Occipital lobe (tissue), 3 donors: ENCODE measurements at places on chromosomes 2 and 18. TPM values are rescaled to one million over a fixed set of nuclear protein-coding genes. Genes with fewer than 3 reads are reported as not detected.

- no peak for DNase-seq
Observed at GRCh38 chr2:100197631-100198153, 55.3 kb upstream of the AFF3 start.

Gene ZSWIM2
- 1.2 TPM for total RNA-seq

Gene CHRNG
- 0.16 TPM for total RNA-seq

GRCh38 chr2:47785986-47786385 lies 3.0 kb downstream of the MSH6 start:
- no peak for DNase-seq

Gene SPDYA
- 1.4 TPM for total RNA-seq

DNA sequence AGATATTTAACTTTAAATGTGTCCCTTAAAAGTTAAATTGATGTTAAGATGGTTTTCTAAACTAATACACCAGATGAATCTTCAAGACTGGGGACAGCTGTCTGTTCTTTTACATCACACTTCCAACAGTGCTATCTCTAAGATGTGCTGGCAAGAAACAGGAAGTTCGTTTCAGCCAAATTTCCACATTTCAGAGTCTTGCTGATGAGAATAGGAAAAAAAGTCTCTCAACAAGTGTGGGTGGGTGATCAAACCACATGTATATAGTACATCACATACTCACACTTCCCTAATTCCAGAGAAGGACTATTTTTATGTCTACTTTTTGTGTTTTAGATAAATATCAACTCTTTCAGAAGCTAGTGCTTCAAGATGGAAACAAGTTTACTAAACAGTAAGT lies 1712.8 kb upstream of the TMEFF2 start:
- no peak for DNase-seq

Gene ESPNL
- 0.16 TPM for total RNA-seq

DNA sequence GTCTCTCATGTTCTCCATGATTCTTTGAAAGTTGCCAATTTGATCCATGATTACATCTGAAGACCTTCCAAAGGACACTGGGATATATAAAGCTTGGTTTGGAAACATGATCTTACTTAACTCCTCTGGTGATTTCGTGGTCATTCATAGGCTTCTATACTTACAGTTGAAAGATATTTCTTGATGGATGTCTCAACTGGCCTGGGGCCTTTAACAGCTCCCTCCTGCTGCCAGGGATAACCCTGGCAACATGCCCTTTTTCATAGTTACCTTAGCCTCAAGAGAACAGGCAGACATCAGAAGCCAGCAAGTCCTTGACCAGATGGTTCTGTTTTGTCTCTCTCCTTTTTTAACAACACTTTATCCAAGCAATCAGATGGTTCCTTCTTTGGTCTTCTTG lies 23.5 kb upstream of the MFF start:
- no peak for DNase-seq

DNA sequence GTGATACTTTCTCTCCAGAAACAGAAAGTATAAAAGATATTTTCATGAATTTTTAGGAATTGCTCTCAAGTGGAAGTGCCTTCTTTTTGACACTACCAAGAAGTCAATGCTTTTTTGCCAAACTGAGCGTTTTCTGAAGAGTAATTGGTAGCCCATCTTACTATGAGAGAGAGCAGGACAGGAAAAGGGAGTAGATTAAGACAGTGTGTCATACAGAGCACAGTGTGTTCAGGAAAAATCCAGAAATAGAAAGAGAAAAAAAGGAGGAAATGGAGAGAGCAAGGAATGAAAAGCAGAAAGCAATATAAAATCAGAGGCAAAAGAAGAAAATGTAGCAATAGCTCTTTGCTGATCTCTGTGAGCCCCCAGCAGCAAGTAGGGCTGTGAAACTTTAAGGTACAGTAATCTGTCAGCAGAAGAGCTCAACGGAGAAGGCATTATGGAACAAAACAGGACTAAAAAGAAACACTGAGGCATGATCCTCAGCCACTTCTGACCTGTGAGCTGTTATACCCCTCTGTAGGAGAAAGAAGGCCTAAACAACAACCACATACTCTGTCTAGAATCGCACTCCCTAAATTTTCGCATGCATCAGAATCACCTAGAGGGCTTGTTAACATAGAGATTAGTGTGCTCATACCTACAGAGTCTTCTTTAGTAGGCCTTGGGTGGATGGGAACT lies 15.0 kb upstream of the PGAP1 start:
- DNase-seq = no peak

- DNase-seq = no peak
Observed at GRCh38 chr2:198757069-198757468, 700.7 kb downstream of the SATB2 start.

DNA sequence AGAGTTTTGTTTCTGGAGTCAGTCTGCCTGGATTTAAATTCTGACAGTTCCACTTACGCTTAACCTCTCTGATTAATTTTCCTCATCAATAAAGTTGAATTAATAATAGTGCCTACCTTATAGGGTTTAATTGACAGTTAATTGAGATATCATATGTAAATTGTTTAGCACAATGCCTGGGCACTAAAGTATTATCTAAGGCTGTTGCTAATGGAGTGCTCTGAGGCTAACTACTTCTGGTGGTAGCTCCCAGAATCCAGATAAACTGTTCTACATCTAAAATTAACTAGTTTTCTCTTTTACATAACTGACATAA lies 185.6 kb upstream of the STON1 start:
- no peak for DNase-seq

Gene KIF5C
- 379 TPM for total RNA-seq

GRCh38 chr2:8581601-8582041 lies 100.2 kb upstream of the ID2 start:
- no peak for DNase-seq

Gene LYPD6
- total RNA-seq = 14.3 TPM

Gene SRD5A2
- not detected for total RNA-seq

GRCh38 chr2:8315531-8316165 lies 366.2 kb upstream of the ID2 start:
- no peak for DNase-seq

- no peak for DNase-seq
Observed at GRCh38 chr18:11274144-11274794, 124.9 kb upstream of the PIEZO2 start.

GRCh38 chr2:157024129-157024528 lies 233.4 kb upstream of the GALNT5 start:
- DNase-seq = no peak

- DNase-seq = no peak
Observed at GRCh38 chr18:12359515-12359927, 17.5 kb downstream of the AFG3L2 start.

GRCh38 chr2:78601113-78601512 lies 424.4 kb upstream of the REG3G start:
- DNase-seq = no peak

Gene TTR
- total RNA-seq = 0.31 TPM

DNA sequence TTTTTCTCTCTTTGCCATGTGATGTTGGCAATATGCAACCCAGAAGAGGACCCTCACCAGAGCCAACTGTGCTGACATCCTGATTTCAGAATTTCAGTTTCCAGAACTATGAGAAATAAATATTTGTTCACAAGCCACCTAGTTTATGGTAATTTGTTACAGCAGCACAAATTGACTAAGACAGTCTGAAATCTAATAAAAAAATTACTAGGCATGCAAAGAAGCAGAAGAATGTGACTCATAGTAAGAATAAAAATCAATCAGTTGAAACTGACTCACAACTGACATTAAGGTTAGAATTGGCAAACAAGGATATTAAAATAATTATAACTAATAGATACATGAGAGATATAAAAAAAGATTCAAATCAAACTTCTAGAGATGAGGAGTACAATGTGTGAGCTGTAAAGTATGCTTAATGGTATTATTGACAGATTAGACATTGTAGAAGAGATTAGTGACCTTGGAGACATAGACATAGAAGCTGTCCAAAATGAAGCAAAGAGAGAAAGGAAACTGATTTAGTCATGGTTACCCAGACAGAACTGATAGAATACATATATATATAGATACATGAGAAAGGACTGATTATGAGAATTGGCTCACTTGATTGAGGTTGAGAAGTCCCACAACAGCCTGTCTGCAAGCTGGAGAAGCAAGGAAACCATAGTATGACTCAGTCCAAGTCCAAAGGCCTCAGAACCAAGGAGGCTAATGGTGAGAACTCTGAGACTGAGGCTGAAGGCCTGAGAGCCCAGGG lies 27.8 kb upstream of the TTC39C start:
- no peak for DNase-seq

Gene CPS1
- total RNA-seq = 6.6 TPM

Gene CRYBA2
- not detected for total RNA-seq

DNA sequence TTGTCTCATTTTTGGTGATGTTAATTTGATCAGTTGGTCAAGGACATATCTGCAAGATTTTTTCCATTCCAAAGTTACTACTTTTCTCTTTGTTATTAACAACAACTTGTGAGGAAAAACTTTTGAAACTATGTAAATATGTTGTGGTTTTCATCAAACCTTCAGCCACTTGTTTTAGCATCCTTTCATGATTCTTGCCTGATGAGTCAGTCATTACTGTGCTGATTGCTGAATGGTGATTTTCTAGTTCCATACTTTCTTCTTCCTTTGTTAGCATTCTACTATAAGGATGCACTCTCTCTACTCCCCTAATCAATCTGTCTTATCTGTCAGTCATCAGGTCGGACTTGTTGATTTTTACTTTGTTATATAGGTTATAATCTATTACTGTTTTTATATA lies 10.9 kb downstream of the TMEM87B start:
- no peak for DNase-seq

GRCh38 chr2:128799284-128799552 lies 480.6 kb upstream of the HS6ST1 start:
- no peak for DNase-seq

Gene MAP2
- 681 TPM for total RNA-seq

DNA sequence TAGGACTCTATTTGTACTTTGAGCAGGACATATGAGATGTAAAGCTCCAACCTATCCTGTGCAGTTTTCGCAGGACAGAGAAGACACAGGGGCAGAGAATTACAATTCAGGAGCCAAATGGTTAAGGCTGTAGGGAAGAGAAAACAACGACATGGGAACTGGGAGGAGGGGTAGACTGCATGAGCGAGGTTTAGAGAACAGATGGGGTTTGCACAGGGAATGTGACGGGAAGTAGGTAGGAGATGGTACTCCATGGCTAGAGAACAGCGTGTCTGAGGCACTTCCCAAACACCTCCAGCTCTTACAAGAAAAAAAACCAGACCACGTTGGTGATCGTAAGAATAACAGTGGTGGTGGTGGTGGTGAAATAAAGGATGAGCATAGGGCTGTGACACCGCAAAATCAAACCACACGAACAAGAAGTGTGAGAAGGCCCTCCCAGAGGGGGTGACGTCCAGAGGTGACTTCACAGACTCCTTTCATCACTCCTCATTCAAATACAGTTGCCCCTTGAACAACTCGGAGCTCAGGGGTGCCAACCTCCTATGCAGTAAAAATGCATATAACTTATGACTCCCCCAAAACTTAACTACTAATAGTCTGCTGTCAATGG lies 92.7 kb downstream of the FARSB start:
- no peak for DNase-seq

DNA sequence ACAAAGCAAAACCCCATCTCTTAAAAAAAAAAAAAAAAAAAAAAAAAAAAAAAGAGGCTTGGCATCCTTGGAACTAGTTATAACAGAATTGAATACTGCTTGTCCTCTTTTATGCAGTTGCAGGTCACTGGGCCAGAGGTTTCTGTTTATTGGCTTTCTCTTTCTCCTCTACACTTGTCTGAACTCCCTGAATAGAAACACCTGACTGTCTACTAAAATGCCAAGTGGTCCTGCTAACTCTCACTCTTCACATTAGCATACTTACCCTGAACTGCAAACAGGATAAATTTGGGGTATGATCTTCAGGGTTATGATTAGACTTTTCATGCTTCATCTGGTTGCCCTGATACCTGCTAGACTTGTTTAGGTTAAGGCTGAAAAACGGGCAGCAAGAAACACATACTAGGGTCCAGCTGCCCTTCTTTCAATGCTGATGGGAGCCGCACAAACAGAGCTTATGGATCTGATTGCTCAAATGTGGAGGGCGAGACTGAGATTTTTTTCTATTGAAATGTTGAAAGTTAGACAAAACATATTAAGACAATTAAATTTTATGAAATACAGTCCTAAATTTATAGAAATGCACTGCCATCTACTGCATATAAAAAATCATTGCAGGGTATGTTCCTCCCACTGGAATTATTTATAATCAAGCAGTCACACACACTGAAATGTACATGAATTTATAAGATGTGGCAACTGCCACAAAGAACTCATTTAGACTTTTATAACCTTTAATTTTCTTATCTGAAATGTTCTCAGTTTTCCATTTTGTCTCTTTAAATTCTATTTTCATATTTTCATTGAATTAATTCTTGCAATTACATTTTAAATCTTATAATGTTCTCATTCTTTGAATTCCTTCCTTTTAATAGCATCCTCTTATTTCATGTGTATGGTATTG lies 40.8 kb downstream of the GTF3C3 start:
- DNase-seq = no peak

GRCh38 chr2:114700440-114700839 lies 258.0 kb downstream of the DPP10 start:
- no peak for DNase-seq

GRCh38 chr2:128727404-128727803 lies 408.7 kb upstream of the HS6ST1 start:
- no peak for DNase-seq

DNA sequence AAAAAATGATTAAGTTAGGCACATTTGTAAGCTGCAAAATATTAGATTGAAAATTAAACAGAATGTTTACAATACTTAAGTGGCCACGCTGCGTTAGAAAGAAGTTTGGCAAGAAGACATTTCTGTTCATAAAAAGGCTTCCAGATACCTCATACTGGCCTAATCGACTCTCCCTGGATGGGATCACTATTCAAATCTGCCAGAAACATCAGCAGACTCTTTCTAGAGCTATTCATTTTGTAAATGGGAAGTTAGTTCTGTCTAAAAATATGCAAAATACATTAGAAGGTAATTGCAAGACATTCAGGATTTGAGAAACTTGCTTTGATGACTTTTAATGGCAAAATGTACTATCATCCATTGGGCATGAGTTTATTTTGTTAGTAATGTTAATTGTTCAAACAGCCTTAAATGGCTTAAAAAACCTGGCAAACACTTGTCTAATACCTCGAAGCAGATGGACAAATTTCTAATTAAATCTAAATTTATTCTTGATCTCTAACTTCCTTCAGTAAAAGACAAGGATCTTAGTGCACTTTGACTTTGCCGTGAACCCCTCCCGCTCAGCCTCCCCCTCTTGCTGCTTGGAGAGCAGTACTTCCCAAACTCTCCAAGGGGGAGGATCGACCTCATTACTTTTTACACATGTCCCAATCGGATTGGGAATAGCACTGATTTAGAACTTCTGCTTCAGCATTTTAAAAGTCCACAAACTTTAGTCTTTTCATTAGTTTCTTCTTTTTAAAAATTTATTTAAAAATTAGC lies 103.5 kb downstream of the SMIM21 start:
- no peak for DNase-seq

Gene MEIS1
- 20.7 TPM for total RNA-seq

GRCh38 chr2:207903236-207903635 lies 122.1 kb downstream of the PLEKHM3 start:
- DNase-seq = no peak

GRCh38 chr18:37671530-37671929 lies 105.9 kb upstream of the CELF4 start:
- DNase-seq = no peak

Gene DAW1
- total RNA-seq = 1.1 TPM
